Stimulated activated CD4-positive, alpha-beta T cell treated with anti-CD3 and anti-CD28 coated beads, TNF-alpha, amount 100 ng/mL, for 48 hours (primary cell): ENCODE measurements at places on chromosomes 13 and 19.

DNA sequence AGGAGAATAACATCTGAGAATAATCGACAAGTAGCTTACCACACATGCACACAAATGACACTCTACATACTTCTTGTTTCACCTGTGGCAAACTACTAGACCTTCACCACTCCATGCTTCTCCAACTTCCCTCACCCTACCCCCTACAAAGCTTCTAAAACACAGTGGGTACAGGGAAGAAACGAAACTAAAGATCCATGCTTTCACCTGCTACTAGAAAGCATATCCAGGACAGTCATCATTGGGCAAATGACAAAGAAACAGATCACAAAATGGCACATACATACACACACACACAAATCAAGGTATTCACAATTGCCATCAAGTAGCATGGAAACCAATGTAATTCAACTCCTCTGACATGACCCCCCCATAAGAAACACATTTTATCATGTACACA lies 10.6 kb downstream of the BRD4 start:
- no peak for DNase-seq

DNA sequence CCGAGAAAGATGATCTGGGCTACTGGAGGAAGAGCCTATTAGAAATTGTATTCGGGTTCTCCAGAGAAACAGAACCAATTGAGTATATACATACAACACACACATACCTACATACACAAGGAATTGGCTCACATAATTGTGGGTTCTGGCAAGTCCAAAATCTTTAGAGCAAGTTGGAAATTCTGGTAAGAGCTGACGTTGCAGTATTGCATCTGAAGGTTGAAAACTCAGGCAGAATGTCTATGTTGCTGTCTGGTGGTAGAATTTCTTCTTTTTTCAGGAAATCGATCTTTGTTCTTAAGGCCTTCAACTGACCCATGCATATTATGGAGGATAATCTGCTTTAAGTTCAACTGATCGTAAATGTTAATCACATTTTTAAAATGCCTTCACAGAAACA lies 15.5 kb upstream of the OLFM4 start:
- no peak for DNase-seq

GRCh38 chr19:1264801-1265614 lies 4.1 kb upstream of the CIRBP start:
- no peak for DNase-seq

DNA sequence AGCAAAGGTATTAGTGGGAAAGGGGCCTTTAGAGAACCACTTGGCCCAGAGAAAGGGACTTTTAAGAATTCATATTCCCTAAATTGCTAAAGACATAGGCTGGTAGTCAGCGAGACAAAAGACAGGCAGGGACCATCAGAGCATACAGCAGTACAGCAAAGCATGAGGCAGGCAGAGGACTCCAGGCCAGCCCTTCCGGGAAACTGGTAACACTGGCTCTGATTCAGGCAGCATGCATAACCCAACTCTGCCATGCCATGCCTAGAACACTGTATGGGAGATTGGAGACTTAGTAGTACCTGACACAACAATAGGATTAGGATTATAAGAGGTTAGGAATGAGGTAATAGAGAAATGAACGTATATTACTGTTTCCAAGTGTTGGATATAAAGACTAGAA lies 34.9 kb downstream of the CAB39L start:
- DNase-seq: no peak

DNA sequence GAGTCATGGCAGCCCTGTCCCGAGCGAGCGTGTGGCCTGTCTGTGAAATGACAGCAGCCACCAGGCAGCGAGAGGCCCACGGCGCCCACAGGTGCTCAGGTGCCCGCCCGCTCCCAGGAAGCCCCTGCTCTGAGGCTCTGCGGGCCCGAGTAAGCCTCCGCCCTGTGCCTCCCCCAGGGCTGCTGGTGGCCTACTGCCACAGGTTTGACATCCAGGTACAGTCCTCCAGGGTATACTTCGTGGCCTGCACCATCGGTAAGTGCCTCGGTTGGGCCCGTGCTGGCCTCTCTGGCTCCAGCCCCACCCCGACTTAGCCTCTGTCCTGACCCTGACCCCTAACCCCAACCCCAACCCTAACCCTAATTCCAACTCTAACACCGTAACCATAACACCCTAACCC lies 15.0 kb upstream of the TMPRSS9 start:
- no peak for DNase-seq

DNA sequence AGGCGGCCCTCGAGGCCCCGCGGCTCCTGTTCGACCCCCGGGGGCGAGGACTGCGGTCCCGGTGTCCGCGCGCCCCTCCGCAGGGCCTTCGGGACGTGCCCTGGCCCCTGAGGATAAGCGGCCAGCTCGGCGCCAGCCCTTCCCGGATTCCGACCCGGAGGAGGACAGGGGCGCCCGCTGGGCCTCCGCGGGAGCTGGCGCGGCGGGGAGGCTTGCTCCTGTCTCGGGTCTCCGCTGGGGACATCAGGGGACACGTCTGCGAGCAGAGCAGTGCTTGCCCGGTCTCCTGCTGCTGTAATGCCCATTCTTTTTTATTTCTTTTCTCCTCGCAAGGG lies 829 bp downstream of the B3GLCT start:
- no peak for DNase-seq

DNA sequence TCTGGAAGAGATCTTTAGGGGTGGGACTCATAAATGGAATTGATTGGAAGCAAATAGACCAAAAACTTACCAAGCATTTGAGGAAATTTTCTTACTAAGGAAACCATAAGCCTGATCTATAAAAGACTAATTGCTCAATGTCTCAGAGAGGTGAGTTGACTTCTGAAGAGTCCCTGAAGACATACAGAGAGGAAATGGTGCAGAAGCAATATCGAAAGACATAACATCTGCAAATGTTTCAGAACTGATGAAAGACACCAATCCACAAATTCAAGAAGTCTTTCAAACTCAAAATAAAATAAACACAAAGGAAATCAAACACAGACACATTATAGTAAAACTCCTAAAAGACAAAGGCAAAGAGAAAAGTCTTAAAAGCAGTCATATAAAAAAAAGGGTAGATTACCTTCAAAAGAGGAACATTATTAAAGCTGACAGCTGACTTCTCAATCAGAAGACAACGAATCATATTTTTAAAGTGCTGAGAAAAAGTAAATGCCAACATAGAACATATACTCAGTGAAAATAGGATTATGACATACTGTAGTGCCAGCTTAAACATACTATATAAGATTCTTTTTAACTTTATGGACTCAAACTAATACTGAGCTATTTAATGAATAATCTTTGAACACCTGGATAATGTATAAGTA lies 45.4 kb upstream of the CALM3 start:
- DNase-seq: no peak

DNA sequence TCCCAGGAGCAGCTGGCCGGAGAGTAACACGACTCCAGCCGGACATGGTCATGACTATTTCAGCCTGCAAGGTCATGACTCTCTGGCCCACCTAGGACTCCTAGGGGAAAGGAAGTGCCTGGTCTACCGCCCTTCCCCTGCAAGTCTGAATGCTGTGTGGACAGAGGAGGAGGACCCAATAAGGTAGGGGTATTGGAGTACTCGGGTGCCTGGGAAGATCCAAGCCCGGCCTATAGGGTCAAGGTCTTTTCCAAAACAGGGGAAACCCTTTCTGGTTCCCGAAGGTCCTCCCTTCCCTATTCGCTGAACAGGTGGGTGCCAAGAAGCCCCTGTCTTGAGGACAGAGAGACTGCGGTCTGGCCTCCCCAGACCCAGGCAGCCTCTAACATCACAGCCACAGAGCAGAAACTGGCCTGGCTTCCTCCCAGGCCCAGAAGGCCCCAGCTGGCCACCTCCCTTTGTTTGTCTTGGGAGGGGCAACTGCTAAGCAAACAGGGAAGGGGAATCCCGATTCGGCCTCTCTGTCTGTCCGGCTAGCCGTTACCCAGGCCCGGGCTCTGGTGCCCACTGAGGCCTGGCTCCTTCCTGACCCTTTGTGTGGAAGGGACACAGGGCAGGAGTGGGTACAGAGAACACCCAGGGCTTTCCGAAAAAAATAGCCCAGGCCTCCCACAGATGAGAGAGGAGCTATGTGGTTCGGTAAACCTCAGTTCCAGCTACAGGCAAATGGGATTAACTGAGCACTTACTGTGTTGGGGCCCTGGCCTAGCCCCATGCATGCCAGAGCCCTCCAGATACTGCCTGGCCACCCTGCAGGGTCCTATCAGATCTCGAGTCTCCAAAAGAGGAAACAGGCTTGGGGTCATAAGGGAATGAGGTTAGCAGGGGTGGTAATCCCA lies 5.2 kb upstream of the GRAMD1A start:
- DNase-seq: no peak

- DNase-seq: no peak
These were observed 4.1 kb upstream of the ZNF841 start for GRCh38 chr19:52099497-52100138.

- no peak for DNase-seq
These were observed 17.5 kb upstream of the TICAM1 start for GRCh38 chr19:4849019-4849418.

DNA sequence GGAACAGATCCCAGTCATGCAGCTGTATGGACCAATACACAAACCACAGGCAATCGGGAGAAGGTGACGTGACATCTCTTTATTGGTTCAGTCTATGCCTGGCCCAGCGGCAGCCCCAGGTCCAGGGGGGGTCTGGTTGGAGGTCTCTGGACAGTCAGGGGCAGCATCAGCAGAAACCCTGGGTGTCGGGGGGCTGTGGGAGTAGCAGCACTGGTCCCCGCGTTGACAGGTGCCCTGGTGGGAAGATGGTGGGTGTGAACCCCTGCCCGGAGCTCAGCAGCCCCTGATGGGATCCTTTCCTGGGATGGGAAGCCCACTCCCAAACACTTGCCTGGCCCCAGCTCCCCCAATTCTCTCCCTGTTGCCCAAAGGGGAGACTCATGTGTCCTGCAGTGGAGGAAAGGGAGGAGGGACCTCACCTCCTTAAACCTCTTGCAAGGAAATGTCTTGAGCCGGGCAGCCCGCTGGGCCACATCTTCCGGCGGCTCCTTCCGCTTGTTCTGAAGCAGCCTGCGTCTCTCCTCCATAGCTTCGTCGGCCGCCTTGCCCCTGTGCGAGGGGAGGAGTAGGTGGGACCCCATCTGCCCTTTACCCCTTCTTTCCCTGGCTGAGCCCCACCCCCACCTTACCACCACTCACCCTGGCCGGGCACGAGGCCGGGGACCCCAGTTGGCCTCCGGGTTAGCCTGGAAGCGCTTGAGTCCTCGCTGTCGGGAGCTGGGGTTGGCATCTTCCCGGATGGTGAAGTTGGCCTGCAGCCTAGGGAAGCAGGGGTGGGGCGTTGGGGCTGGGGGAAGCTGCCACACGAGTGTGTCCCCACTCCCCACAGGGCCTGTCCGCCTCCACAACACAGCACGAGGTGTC lies 2.4 kb upstream of the LYL1 start:
- DNase-seq: no peak

DNA sequence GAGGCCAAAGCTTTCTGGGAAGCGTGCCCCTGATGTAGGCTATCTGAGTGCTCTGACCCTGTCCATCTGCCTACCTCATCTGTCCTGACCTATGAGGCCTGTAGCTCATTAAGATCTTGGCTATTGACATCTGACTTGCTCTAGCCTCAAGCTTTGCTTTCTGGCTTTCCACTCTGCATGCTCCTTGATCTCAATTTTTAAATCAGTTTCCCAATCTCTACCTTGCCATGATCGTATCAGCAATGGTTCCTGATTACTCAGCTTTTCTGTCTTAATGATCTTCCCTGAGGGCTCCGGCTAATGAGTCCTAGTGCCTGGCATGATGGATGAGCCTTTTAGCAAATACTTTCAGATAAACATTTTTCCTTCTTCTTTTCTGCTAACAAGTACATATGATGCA lies 262.0 kb downstream of the NDFIP2 start:
- DNase-seq: no peak

DNA sequence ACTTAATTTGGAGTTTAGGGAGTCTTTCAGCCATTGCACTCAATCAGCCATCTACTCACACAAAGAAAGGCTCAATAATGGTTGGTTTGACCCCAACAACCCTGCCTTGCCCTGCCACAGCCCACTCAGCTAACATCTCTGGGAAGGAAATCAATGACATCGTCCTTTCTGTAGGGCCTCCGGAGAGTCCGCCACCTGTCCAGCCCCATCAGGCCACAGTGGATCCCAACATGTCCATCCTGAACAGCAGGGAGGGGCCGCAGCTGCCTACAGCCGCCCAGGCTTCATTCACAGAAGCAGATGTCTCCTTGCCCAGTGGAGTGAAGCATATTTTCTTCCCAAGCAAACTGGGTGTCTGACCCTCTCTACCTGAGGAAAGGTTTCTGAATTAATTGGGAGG lies 4.2 kb upstream of the CDX2 start:
- no peak for DNase-seq

GRCh38 chr19:19657397-19657783 lies 6.1 kb downstream of the ATP13A1 start:
- DNase-seq: no peak

GRCh38 chr19:56110515-56111448 lies 10.3 kb downstream of the ZNF787 start:
- DNase-seq: no peak

DNA sequence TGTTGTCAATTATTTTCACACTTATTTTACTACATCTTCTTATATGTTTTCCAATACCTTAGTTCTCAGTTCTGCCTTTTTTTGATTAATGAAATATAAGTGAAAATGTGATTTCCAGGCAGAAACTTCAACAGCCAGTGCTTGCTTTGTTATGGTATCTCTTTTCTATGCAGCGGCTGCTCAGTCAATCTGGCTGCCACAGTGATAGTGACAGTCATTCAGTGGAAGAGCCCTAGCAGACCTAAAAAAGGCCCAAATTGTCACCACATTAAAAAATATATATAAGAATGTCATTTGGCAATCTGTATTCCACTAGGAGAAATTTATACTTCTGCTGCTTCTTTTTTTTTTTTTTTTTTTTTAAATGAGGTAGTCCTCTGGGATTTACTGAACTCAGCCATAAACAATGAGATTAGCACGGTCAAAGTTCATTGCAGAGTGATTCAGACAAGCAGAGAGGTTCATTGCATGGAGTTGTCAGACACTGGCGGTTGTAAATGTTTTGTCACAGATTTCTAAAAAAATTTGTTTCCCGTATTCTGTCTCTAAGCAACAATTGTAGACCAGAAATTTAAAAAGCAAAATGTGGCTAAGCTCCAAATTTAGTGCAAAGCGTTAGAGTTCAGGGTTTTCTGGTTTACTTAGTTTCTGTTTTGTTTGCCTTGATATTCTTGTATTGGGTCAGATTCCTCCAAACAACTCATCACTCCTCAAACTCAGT lies 94.7 kb upstream of the PRR20A start:
- no peak for DNase-seq

- no peak for DNase-seq
These were observed 1737.2 kb upstream of the MIR17HG start for GRCh38 chr13:89610331-89610730.

DNA sequence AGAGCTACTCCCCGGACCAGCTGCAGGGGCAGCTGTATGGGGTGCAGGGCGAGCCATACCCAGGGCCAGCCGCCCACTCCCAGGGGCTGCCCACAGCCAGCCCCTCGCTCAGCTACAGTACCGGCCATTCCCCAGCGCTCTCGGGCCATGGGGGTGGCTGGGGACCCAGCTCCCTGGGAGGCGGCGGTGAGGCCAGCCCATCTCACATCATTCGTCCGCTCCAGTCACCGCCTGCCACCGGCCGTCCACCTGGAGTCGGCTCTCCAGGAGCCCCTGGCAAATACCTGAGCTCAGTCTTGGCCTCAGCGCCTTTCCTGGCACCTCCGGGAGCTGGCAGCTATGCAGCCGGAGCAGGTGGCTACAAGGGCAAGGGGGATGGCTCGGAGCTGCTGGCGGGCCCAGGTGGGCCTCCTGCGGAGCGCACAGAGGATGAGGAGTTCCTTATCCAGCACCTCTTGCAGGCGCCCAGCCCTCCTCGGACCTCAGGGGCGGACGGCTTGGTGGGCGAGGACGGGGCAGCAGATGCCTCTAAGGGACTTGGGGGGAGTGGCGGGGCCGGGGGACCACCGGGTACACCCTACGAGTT lies 4.9 kb downstream of the PRR12 start:
- no peak for DNase-seq

- DNase-seq: no peak
These were observed 63.7 kb downstream of the CRYL1 start for GRCh38 chr13:20461860-20462532.
